Naive thymus-derived CD4-positive, alpha-beta T cell (primary cell): ENCODE measurements at places on chromosomes 2 and 18. TPM values are rescaled to one million over a fixed set of nuclear protein-coding genes. Genes with fewer than 3 reads are reported as not detected.

- no peak within 1 kb of the TSS for H3K27ac ChIP-seq
- DNase-seq: no peak
- H3K27me3 ChIP-seq: peaks cover 7% of the 10 kb centered on the region
- H3K4me1 ChIP-seq: peaks cover 5% of the 10 kb centered on the region
- no peaks in the 10 kb centered on the region for H3K36me3 ChIP-seq
- peak within 1 kb of the TSS; percentile 39 for H3K4me3 ChIP-seq
Observed at GRCh38 chr2:27494944-27495554, at the start of gene FNDC4. Gene FNDC4 (minus strand): TSS chr2:27495200. CDS start chr2:27494679, 521 bp downstream.

DNA sequence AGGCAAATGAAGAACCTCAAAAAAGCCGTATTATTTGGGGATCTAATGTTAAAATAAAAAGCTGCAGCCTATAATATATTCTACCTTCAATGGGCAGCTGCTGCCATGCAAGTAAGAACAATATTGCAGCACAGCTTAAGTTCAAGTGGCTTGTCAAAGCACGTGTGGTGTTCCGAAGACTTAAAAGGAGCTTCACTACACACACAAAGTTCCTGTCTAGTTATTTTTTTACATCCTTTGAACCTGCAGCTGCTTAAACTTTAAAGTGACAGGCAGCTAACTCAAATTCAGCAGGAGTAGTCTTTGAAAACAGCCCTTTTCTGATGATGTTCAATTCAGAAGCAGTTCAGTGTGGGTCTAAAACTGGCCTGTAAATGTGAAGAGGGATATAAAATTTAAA is 85.8 kb upstream of the XIRP2 start:
- H3K4me1 ChIP-seq: no peaks in the 10 kb centered on the region
- H3K27ac ChIP-seq: peak overlapping the region; percentile 11
- DNase-seq: no peak

DNA sequence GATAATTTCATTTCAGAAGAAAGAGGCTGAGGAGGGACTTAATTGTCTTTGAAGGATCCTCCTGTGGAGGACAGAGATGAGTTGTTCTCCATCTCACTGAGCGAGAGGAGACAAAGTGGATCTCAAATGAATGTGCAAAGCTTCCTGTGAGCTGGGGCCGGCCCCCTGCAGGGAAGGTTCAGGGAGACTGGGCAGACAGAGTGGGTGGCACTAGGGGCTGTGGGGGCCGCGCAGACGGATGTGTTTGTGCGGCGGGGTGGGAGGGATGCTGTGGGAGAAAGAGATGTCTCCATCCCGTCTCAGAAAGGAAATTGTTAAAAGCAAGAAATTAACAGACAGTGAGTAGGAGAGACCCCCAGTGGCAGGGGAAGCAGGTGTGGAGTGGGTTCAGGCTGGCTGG is 29.1 kb downstream of the KLHL29 start:
- no peak for DNase-seq
- no peak overlapping the region for H3K27ac ChIP-seq
- H3K4me3 ChIP-seq: no peak overlapping the region
- no peaks in the 10 kb centered on the region for H3K4me1 ChIP-seq
- H3K27me3 ChIP-seq: no peaks in the 10 kb centered on the region
- no peaks in the 10 kb centered on the region for H3K36me3 ChIP-seq

DNA sequence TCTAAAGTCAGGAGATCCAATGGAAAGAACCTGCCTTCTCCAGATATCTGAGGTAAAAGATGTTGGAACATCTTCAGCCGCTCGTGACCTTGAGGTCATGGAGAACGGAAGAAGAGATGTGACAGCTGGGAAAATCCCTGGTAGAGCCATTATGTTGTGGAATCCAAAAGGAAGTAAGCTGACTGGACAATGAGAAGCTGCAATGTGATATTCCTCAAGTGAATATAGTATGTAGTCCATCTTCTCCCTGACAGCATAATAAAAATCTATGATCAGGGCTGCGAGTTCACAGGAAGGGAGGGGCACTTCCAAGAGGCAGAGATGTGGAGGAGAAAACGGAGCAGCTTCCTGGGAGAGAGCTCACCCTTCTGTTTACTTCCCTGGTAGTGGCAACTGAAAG is 201.0 kb upstream of the SP5 start:
- H3K27ac ChIP-seq: no peak overlapping the region
- no peaks in the 10 kb centered on the region for H3K27me3 ChIP-seq
- DNase-seq: no peak
- H3K4me1 ChIP-seq: no peaks in the 10 kb centered on the region

DNA sequence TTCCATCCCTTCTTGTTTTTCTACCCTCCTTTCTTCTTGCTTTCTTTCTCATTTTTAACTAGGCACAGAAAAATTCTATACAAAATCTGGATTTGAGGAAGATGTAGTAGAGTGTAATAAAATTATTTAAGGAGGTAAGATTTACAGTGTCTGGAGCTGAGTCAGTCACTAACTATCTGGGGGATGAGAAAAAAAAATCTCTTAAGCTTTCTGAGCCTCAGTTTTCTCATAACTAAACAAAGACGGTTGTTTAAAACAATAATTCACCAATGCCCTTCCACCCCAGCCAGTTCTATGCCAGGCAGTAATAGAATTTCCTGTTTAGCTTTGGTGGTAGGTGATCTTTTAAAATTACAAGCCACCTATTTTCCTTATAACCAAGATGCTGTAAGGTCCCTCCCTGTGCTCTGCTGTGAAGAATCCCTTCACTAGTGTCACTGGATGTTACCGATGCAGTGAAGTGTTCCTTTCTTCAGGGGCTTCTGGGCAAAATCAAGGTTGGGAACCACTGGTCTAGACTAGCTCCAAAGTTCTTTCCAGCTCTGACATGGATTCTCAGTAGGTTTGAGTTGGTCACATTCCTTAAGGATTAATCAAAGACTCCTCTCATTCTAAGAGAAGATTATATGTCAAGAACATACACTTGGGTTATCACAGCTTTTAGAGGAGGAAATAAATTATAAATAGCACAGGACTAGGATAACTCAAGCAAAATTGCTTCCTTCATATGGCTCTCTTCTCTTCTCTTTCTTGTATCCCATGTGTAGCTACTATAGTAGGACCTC is 289.0 kb downstream of the CDH2 start:
- no peak overlapping the region for H3K4me3 ChIP-seq
- no peaks in the 10 kb centered on the region for H3K36me3 ChIP-seq

GRCh38 chr2:72788756-72789155 is 37.1 kb downstream of the EXOC6B start:
- H3K27me3 ChIP-seq: no peaks in the 10 kb centered on the region
- H3K36me3 ChIP-seq: no peaks in the 10 kb centered on the region
- H3K27ac ChIP-seq: no peak overlapping the region
- H3K4me1 ChIP-seq: no peaks in the 10 kb centered on the region
- DNase-seq: no peak

GRCh38 chr2:124145982-124146381 is 120.9 kb downstream of the CNTNAP5 start:
- no peaks in the 10 kb centered on the region for H3K27me3 ChIP-seq
- H3K27ac ChIP-seq: no peak overlapping the region
- no peak for DNase-seq
- no peaks in the 10 kb centered on the region for H3K36me3 ChIP-seq

- no peak overlapping the region for H3K4me3 ChIP-seq
- no peaks in the 10 kb centered on the region for H3K27me3 ChIP-seq
- peaks cover 26% of the 10 kb centered on the region for H3K36me3 ChIP-seq
- no peaks in the 10 kb centered on the region for H3K4me1 ChIP-seq
- H3K27ac ChIP-seq: no peak overlapping the region
Observed at GRCh38 chr2:151459358-151459757, 49.7 kb downstream of the RIF1 start.

GRCh38 chr2:42618972-42619371 is 50.5 kb downstream of the MTA3 start:
- no peak for DNase-seq
- H3K4me3 ChIP-seq: no peak overlapping the region
- no peaks in the 10 kb centered on the region for H3K4me1 ChIP-seq
- no peak overlapping the region for H3K27ac ChIP-seq

- H3K4me3 ChIP-seq: no peak overlapping the region
- DNase-seq: no peak
- H3K27ac ChIP-seq: no peak overlapping the region
- no peaks in the 10 kb centered on the region for H3K36me3 ChIP-seq
- H3K27me3 ChIP-seq: no peaks in the 10 kb centered on the region
- H3K4me1 ChIP-seq: peaks cover 14% of the 10 kb centered on the region
Observed at GRCh38 chr2:96950381-96951124, 35.8 kb downstream of the FAM178B start.

- no peak overlapping the region for H3K4me3 ChIP-seq
- H3K36me3 ChIP-seq: no peaks in the 10 kb centered on the region
- no peaks in the 10 kb centered on the region for H3K27me3 ChIP-seq
- no peak for DNase-seq
- H3K27ac ChIP-seq: no peak overlapping the region
Observed at GRCh38 chr2:71611781-71612527, 158.6 kb downstream of the DYSF start.

GRCh38 chr2:22912398-22912797 is 472.6 kb upstream of the KLHL29 start:
- no peaks in the 10 kb centered on the region for H3K36me3 ChIP-seq
- H3K4me3 ChIP-seq: no peak overlapping the region
- H3K4me1 ChIP-seq: no peaks in the 10 kb centered on the region
- no peaks in the 10 kb centered on the region for H3K27me3 ChIP-seq
- DNase-seq: no peak

The TTC27 gene
- 24.6 and 27.5 TPM in 2 replicates for total RNA-seq

The ALPI gene
- total RNA-seq: not detected in 2 replicates

The PDCL3 gene
- total RNA-seq: 21.3 TPM

The ASNSD1 gene
- 24.0 TPM for total RNA-seq

The ANO7 gene
- 0.46 TPM for total RNA-seq

The LYPD6 gene
- total RNA-seq: not detected

The FABP1 gene
- not detected in 2 replicates for total RNA-seq
